ENCODE measurements at places on chromosomes 5 and 9.

- DNase-seq = no peak
These were observed 975.4 kb downstream of the NR2F1-AS1 start for GRCh38 chr5:92605591-92605990.

DNA sequence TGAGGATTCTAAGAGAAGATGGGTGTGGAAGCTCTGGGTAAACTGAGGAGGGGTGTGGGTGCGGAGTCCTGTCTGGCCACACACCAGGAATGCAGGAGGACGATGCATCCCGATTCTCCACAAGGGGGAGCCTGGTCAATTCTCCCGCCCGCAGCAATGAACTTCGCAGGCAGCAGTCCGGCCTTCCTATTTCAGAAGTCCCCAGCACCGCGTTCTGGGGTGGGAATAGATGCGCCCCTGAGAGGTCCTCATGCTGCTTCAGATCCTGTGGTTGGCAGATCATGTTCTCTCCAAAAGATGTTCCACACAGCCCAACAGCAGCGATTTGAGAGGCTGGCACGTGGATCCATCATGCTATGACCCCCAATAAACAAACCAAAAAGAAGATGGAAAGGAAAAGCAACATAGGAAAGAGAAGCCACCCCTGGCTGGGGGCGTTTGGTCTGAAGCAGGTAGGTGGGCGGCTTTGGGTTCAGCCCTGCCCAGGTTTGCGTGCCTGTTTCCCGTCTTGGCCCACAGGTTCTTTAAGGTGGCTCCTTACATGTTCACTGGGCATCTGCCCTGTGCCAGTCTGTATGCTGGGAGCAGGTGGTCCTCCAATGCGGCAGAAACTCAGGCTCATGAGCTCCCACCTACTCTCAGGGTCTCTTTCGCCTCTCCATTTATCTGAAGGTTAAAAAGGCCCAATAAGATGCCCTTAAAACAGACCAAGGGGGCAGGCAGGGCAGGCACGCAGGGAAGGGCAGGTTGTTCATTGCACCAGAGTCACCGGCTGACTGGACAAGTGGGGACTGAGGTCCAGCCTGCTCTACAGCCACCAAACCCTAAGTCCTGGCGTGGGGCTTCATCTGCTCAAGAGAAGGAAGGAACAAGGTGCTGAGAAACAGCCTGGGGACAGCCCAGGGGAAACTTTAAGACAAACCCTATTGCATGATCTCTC, 171.6 kb downstream of the PAX5 start:
- no peak for DNase-seq

GRCh38 chr9:126611592-126612325, 2.0 kb upstream of the LMX1B start:
- DNase-seq = peak; percentile 46

DNA sequence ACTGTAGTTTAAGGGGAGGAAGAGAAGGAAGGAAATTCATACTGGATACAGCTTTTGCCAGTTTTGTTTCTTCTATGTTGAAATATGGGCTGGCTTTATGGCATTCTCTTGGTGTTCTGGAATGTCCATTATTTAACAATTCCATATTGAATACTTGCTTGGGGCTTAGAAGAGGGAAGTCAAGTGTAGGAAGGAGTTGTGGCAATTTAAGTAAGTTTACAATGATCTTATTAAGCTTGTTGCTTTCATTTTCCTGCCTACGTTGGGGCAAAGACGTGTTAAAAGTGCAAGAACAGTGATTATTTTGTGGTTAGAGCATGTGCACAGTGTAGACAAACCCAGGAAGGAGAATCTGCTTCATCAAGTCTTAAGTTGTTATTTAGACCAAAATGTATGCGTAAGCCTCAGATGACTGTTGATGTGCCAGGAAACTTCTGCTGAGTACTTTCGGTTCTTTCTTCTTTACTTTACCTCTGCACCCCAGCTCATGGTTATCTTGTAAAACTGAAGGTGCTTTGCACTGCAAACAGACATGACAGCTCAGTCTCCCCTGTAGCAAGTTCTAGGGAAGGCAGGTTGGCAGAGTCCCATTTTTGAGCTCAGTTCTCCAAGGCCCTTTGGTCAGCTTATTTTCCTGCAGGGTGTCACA, 75.8 kb downstream of the F2RL2 start:
- peak; percentile 78 for DNase-seq

DNA sequence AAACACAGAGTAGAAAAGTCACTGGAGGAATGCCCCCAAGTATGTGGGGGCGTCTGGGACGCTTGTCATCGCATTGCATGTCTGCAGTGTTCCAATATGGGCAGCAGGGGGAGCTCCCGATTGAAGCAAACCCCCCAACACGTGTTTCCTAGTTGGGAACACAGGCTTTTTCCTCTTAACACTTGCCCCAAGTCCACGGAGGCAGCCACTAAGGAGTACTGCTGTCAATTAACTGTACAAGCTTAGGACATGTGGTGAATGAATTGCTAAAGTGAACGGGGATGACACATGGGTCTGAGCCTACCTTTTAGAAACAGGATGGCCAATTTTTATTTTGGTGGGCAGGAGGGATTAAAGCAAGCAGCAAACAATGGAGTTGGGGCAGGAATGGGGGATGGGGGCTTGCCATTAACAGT, 2.2 kb downstream of the GABRB2 start:
- peak; percentile 76 for DNase-seq

DNA sequence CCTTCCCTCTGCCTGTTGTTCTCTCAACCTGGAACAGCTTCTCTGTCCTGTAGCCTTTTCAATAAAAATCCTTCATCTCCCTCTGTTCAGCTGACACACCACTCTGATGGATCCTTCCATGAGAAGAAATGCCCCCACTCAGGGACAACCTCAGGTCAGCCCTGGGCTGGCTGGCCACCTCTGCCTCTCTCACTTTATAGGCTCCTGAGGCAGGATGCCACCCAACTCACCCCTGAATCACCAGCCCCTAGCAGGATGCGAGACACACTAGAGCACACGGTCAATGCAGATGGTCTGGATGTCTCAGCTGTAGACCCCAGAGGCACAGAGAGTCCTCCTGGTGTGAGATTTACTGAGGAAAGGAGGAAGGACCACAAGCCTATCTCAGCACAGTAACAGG, 93.8 kb downstream of the GABBR2 start:
- DNase-seq = no peak

GRCh38 chr9:137145731-137146526, 7.0 kb downstream of the GRIN1 start:
- DNase-seq = no peak

DNA sequence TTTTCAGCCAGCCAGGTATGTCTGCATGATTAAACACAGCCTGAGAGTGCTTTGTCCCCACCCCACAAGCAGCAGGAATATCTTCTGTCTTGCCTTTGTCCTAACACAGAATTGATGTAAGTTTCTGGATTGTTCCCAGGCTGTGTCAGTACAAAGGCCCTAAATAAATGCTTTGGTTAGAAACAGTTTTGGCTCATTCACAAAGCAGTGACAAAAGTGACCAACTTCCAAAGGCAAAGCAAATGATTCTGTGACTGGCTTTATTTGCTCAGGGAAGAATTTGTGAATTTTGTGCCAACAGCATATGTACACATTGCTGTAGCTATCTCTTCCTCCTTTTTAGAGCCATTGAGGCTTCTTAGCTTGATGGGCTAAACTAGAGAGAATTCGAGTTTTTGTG, 133.7 kb downstream of the PLPPR1 start:
- DNase-seq = no peak

DNA sequence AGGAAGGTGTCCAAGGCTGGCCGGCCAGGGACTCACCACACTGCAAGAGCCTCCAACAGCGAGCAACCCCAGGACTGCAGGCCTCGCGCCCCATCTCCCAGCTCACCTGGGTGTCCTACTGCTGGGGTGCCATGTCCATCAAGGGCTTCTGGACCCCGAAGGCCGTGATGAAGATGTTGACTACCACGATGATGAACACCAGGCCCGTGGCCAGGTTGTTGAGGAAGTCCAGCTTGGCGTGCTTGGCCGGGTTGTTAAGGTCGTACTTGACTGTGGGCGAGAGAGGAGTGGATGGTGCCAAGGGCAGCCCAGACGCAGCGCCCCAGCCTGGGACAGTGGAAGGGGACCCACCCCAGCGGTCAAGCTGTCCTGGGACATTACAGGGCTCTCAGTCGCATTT, 9.3 kb downstream of the NINJ1 start:
- no peak for DNase-seq

DNA sequence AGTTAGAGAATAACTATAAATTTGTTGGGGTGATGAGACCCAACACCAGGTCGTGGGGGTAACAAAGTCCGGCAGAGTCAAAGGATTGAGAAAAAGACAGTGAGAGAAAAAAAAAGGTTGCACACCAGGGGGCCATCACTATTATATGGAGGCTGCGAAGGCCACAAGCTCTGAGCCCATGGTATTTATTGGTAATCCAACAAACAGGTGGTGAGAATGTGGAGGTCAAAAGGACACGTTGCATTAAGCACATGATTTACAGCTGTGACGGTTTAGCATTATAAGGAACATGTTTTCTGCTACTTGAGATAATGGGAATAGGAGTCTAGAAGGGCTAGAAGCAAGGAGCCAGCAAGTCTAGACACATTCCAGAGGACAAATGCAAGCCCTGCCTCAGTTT, 2202.2 kb upstream of the C9orf72 start:
- DNase-seq = no peak

- DNase-seq = no peak
These were observed 134.5 kb downstream of the DAB2IP start for GRCh38 chr9:121785673-121786542.

DNA sequence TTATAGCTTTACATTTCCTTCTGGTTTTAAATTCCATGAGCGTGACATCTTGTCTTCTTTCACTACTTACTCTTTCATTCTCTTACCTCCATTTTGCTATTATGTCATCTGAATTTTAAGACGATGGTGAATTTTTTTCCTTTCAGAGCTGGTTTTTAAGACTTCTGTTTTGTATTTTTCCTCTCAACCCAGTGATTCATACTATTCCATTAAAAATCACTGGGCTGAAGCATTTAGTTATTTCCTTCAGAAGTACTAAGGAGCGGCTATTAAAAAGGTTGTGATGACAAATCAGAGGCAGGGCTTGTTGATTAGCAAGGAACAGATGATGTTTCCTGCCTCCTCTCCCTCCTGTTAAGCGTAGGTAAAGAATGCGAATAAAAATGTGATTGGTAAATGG, 16.5 kb downstream of the AGXT2 start:
- DNase-seq = no peak

DNA sequence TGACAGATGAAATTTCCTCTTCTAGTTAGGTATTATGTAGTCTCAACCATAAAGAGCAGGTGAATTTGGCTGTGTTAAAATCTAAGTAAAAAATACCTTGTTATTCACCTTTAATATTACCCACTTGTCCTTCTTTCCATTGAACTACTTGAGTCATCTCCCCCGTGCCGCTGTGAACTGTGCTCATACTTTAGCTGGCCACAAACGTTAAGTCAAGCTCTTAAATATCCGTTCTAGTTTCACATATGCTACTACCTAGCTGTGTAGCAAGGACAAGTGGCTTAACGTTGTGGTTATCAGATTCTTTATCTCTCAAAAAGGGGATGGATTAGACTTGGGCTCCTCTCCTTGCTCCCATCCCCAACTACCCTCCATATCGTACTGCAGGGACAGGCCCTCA, 110.4 kb downstream of the EFNA5 start:
- DNase-seq = no peak

- no peak for DNase-seq
These were observed 40.8 kb downstream of the LIFR start for GRCh38 chr5:38515646-38516045.

- DNase-seq = no peak
These were observed 480.6 kb downstream of the NR2F1-AS1 start for GRCh38 chr5:93100428-93100827.

DNA sequence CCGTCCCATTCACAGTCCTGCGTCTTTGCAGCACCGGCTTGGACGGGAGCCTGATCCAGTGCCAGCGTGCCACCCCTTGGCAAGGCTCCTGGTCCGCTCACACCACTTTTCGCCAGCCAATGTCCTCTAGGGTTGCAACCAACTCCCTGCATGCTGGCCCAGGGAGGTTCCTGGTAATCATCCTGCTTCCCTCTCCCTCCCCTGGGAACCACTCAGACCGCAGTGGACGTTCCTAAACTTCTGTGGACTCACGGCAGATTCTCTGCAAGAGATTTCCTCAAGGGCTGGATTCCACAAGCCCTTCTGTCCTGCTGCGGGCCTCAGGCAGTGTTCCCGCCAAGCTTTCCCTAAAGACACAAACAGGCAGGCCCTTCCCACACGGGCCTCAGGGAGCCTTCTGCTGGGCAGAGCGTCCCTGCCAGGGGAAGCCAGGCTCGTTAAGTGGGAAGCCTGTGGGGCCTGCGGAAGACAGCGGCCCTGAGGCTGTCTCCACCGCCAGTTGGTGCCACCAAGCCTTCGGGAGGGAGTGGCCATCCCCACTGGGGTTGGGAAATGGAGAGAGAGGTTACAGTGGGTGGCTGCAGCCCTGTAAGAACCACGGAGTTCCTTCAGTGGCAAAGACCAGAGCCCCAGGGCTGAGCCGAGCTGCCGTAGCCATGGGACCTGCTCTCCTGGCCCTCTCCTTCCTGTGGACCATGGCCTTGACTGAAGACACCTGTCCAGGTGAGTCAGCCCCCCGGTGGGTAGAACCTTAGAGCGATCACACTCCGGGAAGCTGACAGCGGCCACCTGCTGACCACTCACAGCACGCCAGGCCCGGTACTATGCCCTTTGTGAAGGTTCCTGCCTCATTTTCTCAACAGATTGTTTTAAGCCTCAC, 16.4 kb upstream of the FCN2 start:
- no peak for DNase-seq

GRCh38 chr9:68731857-68732256, 26.8 kb downstream of the PIP5K1B start:
- no peak for DNase-seq

DNA sequence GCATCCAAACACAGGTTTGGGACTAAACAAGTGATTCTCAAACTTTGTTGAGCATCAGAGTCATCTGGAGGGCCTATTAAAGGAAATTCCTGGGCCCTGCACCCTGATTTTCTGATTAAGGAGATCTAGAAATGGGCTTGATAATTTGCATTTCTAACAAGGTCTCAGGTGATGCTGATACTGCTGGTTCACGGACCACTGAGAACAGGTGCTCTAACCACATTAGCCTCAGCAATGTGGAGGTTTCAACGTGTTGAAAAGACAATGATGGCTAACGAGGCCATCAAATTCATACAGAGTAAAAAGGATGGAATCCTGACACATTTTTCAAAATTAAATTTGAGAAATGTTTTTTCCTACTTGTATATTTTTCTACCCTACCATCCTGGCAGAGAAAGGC, 172.1 kb downstream of the TSSK1B start:
- DNase-seq = peak; percentile 6

DNA sequence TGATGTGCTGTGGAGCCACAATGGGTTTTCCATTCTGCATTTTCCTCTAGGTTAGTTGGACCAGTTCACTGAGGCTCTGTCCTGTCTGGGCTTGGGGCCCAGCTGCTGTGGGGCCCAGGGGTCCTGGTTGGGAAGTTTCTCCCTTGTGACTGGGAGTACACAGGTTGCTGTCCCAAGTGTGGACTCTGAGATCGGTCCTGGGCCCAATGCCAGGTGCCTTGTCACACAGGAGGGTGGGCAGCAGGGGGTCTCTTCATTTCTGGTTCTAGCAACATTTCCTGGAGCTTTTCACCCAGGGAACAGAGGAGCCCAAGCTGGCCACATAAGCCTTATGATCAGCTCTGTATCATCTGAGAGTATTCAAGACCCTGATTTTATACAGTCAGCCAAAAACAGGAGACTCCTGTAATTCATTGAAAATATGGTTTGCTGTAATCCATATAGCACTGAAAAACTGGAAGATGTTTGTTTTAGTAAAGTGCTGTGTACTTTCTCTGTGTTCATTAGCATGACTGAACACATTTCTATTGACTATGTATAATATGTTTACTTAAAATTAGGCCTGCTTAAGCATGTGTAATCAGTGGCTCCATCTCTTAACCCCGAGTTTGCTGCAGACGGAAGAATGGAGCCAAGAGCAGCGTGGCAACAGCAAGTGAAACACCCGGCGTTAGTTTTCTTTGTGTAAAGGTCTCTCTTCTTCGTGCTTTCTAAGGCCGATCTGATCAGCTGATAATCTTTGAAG, 62.5 kb downstream of the MVB12B start:
- no peak for DNase-seq
